ENCODE measurements at places on chromosomes 4 and X.

DNA sequence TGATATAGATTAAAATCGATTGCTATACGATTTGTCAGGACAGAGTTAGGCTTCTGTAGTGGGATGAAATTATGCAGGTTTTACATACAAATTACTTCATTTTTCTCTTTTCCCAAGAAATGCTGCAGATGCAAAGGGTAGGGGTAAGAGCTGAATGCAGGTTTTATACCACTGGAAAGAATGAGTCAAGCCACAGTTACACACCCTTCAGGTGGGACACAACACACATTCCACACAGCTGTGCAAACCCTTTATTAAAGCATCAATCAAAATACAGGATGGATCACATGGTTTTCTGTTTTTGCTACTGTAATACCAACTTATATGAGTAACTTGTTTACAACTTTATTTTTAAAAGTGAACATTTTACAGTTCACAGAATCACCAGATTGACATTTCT lies 39.8 kb downstream of the MFAP3L start:
- no peak for DNase-seq

DNA sequence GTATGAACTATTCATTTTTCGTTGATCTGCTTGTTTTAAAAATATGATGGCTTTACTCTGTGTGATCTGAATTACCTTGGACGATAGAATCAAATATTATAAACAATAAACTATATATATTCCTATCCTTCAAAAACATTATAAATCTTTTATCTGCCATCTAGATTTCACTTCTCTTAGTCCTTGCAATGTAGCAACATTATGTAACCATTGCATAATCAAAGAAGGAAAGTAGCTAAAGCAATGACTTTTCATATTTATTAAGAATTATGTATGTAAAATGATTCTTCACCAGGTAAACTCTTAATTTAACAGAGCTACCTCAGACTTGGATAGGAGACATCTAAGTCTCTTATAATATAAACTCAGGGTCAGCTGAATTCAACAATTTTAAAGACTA lies 210.5 kb downstream of the ADAMTS3 start:
- no peak for DNase-seq

GRCh38 chr4:176425035-176425434 lies 105.3 kb downstream of the SPCS3 start:
- no peak for DNase-seq

DNA sequence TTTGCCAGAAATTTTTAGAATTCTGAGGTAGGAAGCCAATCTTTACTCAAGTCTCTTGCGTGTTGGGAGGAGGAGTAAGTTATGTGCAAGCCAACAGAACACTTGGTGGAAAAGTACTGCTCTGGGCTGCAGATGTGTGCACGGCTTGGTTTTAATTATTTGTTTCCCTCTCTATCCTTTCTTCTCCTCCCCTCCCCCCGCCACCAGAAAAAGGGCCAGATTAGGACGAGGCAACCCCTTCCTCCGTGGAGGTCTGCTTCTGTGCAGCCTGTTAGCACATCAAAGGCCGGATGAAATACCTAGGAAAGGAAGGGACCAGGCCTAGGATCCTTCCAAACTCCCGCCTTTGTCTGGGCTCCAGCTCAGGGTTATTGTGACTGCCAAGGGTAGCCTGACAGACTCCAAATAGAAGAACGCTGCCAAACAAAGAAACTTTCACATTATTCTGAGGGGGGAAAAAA lies 1.0 kb upstream of the PGRMC1 start:
- DNase-seq, result no peak

GRCh38 chr4:5452156-5452555 lies 256.2 kb downstream of the EVC2 start:
- DNase-seq, result no peak
